ENCODE measurements at places on chromosomes 4 and X. TPM values are rescaled to one million over a fixed set of nuclear protein-coding genes. Genes with fewer than 3 reads are reported as not detected.

- H3K27ac ChIP-seq: no peak overlapping the region
- no peak for DNase-seq
- H3K4me3 ChIP-seq: no peak overlapping the region
- H3K36me3 ChIP-seq: peaks cover 35% of the 10 kb centered on the region
- no peaks in the 10 kb centered on the region for H3K27me3 ChIP-seq
Observed at GRCh38 chr4:24754571-24754970, 40.8 kb upstream of the SOD3 start.

DNA sequence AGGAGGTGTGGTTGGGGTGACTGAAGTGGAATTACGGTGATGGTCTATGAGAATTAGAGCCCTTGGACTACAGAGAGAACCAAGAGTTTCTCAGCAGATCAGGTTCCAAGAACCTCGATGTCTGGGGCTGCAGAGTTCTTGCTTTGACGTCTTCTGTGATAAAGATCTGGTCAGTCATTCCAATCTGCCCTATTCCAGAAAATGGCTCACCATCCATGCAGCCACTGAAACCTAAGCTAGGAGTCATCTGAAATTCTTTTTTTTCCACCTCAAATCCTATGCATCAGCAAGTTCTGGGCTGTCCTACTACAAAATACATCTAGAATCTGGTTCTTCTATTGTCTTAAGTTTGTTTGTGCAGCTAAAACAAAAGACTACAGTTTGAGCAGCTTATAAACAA lies 254.4 kb upstream of the PGRMC2 start:
- H3K4me1 ChIP-seq: no peaks in the 10 kb centered on the region
- no peak for DNase-seq
- no peak overlapping the region for H3K27ac ChIP-seq
- no peak overlapping the region for H3K4me3 ChIP-seq
- H3K27me3 ChIP-seq: no peaks in the 10 kb centered on the region
- H3K36me3 ChIP-seq: no peaks in the 10 kb centered on the region

DNA sequence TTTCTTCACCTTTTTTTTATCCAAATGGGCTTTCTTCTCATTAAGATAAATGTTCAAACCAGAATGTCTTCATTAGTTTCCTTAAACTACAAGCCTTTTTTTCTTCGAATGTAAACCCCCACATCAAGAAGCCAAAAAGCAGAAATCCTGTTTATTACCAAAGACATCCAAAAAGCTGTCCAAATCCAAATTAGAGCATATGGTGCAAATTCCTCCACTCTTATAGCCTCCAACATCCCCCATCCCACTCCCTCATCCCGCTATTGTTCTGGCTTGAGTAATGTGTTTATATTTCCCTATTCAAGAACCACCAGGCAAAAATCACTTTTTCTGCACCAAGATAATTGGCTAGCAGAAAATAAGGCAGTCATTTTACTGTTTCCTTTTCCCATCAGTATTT lies 315.1 kb upstream of the ADGRL3 start:
- no peaks in the 10 kb centered on the region for H3K4me1 ChIP-seq
- H3K27ac ChIP-seq: no peak overlapping the region
- DNase-seq: no peak
- H3K27me3 ChIP-seq: no peaks in the 10 kb centered on the region
- no peaks in the 10 kb centered on the region for H3K36me3 ChIP-seq
- no peak overlapping the region for H3K4me3 ChIP-seq

DNA sequence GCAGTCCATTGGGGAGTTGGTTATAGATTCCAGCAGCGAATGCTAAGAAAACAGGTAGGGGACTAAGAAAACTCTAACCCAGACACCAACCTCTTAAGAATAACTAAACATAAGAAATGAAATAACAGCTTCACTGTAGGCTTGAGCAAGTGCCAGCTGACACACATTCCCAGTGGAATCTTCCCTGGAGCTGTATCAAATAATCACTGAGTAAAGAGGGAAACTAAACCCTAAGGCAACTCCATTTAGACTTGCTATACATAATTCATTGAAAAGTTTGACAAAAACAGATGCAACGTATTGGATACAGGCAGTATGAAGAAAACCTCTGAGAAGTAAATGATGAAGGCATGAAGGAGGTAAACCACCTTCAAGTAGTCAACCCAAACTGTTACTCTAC lies 293.5 kb downstream of the OPHN1 start:
- H3K36me3 ChIP-seq: no peaks in the 10 kb centered on the region
- H3K27ac ChIP-seq: no peak overlapping the region
- no peaks in the 10 kb centered on the region for H3K4me1 ChIP-seq
- H3K27me3 ChIP-seq: no peaks in the 10 kb centered on the region

DNA sequence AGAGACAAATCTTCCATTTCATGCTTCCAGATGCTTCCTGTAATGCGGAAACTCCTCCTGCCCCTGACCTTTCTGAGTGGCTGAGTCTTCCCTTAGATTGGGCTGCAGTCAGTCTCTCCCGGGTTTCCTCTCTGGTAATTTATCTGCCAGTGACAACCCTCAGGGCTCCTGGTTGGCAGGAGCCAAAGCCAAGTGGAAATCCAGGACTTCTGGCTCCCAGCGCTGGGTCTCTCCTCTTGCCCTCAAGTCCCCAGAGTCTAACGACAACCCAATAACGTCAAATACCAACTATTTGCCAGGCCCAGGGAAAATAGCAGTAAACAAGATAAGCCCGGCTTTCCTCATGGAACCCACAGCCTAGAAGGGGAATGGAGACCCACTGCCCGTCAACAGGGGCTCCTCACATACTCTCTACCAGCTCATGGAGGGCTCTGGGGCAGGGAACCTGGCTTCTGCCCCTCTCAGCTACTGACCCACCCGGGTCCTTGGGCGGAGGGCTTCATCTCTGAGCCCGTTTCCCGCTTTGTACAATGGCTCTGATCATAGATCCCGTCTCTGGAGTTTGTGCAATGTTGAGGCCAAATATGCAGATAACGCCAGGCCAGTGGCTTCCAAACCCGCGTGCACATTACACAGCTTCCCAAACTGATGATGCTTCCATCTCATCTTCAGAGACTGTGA lies 1.1 kb upstream of the TBC1D14 start:
- peak overlapping the region; percentile 91 for H3K4me3 ChIP-seq
- peaks cover 22% of the 10 kb centered on the region for H3K4me1 ChIP-seq
- H3K36me3 ChIP-seq: no peaks in the 10 kb centered on the region
- H3K27me3 ChIP-seq: peaks cover 7% of the 10 kb centered on the region
- peak overlapping the region; percentile 87 for H3K27ac ChIP-seq
- DNase-seq: no peak

DNA sequence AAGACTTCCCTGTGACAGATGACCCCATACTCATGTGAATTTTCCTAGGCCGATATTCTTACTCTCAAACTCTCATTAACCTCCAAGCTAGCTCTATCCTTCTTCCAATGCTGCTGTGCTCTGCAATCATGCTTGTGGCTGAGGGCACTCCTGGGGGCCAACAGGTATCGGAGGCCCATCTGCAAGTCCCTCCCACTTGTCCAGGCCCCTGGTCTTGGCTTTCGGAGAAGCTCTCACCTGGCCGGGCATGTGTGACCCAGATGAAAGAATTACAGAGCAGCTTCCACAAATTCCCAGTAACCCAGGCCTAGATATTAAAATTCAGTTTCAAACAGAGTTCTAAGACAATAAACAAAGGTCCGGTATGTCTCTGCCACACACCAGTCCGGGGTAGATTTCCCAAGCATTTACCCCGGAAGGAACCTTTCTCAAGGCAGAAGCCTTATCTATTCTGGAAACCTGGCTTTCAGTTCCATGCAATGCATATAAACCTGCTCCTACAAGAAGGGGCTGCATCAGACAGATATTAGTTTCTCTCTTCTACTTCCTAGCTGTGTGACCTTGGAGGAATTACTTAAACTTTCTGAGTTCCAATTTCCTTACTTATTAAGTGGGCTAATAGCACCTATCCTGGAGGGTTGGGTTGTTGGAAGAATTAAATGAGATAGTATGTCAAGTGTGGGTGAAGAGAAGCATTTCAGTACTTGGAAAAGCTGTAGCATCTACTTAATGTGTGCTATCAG lies 270.8 kb downstream of the PTTG2 start:
- peaks cover 11% of the 10 kb centered on the region for H3K36me3 ChIP-seq
- peaks cover 1% of the 10 kb centered on the region for H3K27me3 ChIP-seq

DNA sequence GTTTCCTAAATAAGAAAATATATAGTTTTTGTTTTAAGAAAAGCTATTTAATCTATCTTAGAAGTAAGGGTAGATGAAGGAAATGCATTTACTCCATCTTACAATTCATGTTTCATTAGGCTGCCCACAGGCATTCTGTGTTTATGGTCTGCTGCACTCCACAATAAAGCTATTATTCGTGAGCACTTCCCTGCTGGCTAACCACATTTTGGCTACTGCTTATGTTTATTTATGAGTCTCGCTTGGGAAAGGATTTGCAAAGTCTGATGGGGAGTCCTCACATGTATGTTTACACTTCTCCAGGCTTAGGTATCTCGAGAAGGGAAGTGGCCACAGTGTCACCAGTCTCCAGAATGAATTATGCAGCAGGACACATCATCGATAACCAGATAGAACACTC lies 260.8 kb upstream of the VCX start:
- no peaks in the 10 kb centered on the region for H3K4me1 ChIP-seq
- H3K27ac ChIP-seq: no peak overlapping the region
- DNase-seq: no peak
- H3K4me3 ChIP-seq: no peak overlapping the region
- H3K27me3 ChIP-seq: no peaks in the 10 kb centered on the region

The DGKK gene
- not detected for total RNA-seq

The FOXO4 gene
- total RNA-seq: 20.2 TPM

The TEX13C gene
- not detected for total RNA-seq
